ENCODE measurements at places on chromosomes 1 and 21. TPM values are rescaled to one million over a fixed set of nuclear protein-coding genes. Genes with fewer than 3 reads are reported as not detected.

Gene VAMP3
- total RNA-seq, result 133 TPM

Gene RCC1
- 45.2 TPM for total RNA-seq

Gene AGBL4
- total RNA-seq, result not detected

Gene SOX13
- 8.2 TPM for total RNA-seq

Gene ERG
- total RNA-seq, result 0.34 TPM

Gene NPPA
- not detected for total RNA-seq

Gene BMP8A
- total RNA-seq, result 1.7 TPM

Gene BTBD19
- total RNA-seq, result 3.8 TPM

Gene WNT2B
- total RNA-seq, result 1.3 TPM

Gene FPGT
- 10.3 TPM for total RNA-seq

Gene RAD54L
- 2.9 TPM for total RNA-seq

Gene MYBPH
- total RNA-seq, result not detected
